Neural progenitor cell (in vitro differentiated cells): ENCODE measurements at places on chromosomes 3 and 15. TPM values are rescaled to one million over a fixed set of nuclear protein-coding genes. Genes with fewer than 3 reads are reported as not detected.

Gene IDH2
- 93.1 and 134 TPM in 2 replicates for total RNA-seq

Gene DTX3L
- 2.2 and 3.2 TPM in 2 replicates for total RNA-seq

Gene SLC12A1
- 0.19 TPM in 1 of 2 replicates, not detected in the other for total RNA-seq

GRCh38 chr3:59401924-59402323 lies 352.1 kb upstream of the CFAP20DC start:
- no peak for DNase-seq
